ENCODE measurements at places on chromosomes 11 and 22. TPM values are rescaled to one million over a fixed set of nuclear protein-coding genes. Genes with fewer than 3 reads are reported as not detected.

Gene TTLL1
- 3.5 TPM for total RNA-seq

Gene ANKK1
- not detected for total RNA-seq

DNA sequence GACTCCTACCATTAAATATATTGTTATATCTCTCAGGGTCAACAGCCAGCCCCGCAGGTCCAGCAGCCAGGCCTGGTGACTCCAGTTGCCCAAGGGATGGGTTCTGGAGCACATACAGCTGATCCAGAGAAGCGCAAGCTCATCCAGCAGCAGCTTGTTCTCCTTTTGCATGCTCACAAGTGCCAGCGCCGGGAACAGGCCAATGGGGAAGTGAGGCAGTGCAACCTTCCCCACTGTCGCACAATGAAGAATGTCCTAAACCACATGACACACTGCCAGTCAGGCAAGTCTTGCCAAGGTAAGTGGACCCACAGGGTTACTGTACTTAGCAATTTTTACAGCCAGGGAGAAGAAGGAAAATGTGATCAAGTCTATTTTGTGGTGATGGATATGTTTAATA lies 35.1 kb downstream of the EP300 start:
- DNase-seq = no peak

Gene ISX
- 0.21 TPM for total RNA-seq

- DNase-seq = no peak
These were observed 77.2 kb upstream of the UBASH3B start for GRCh38 chr11:122578171-122578825.

Gene OR8G1
- not detected for total RNA-seq

- no peak for DNase-seq
These were observed 16.1 kb downstream of the PKNOX2 start for GRCh38 chr11:125180413-125181305.

DNA sequence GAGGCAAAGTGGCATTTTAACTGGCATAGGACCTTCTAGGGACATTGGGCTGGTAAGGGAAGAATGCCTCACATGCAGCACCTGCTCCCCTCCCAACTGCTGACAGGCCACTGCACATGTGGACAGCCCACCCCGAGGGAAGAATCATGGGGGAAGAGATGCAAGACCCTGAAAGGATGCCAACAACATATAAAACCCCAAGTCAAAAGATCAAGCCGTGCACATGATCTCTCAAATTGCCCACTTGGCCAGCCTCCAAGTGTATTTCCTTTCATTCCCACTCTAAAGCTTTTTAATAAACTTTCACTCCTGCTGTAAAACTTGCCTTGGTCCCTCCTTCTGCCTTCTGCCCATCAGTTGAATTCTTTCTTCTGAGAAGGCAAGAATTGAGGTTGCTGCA lies 947.8 kb upstream of the CCDC90B start:
- DNase-seq = no peak

DNA sequence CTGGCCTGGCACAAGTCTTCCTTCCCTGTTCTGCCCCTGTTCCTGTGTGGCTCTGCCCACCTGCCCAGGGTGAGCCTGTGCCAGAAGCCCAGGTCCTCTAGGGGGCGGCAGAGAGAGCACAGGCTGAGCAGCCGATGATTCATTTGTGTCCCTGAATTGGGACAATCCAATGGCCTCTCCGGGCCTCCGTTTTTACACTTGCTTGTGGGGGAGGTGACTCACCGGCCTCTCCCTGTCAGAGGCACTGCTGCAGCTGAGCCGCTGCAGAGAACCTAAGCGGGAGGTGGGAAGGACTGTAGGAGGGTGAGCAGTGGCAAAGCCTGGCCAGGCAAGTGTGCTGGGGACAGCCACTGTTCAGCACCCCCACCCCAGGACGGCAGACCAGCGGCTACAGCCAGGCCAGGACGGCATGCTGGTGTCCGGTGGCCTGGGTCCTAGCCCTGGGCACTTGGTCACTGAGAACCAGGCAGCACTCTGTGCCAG lies 65.2 kb upstream of the LMO1 start:
- peak; percentile 53 for DNase-seq

DNA sequence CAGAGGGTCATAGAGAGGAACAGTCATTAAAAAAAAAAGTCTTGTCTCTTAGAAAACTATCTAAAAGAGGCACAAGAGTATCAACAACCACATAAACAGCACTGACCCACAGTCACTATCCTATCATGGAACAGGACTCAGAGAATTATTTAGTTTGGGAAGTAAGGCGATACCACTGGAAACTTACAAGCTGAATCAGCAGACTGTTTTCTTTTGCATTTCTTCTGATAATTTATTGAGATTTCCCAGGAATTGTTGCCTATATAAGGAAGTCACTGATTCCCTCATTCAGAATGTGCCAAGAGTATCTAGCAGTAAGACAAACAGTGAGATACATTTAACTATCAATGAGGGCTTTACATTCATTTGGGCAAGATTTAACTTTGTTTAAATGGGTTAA lies 304.1 kb downstream of the GUCY1A2 start:
- no peak for DNase-seq

- DNase-seq = peak; percentile 81
These were observed 11.3 kb upstream of the MS4A7 start for GRCh38 chr11:60367009-60367408.

Gene OR6T1
- total RNA-seq = not detected

- peak; percentile 23 for DNase-seq
These were observed 32.6 kb downstream of the MAPK1 start for GRCh38 chr22:21834869-21835268.

- no peak for DNase-seq
These were observed 20.1 kb downstream of the ADA2 start for GRCh38 chr22:17199003-17199731.

- no peak for DNase-seq
These were observed 11.1 kb downstream of the MRPL17 start for GRCh38 chr11:6671991-6672390.

GRCh38 chr11:19445771-19446170 lies 205.0 kb upstream of the E2F8 start:
- DNase-seq = no peak

DNA sequence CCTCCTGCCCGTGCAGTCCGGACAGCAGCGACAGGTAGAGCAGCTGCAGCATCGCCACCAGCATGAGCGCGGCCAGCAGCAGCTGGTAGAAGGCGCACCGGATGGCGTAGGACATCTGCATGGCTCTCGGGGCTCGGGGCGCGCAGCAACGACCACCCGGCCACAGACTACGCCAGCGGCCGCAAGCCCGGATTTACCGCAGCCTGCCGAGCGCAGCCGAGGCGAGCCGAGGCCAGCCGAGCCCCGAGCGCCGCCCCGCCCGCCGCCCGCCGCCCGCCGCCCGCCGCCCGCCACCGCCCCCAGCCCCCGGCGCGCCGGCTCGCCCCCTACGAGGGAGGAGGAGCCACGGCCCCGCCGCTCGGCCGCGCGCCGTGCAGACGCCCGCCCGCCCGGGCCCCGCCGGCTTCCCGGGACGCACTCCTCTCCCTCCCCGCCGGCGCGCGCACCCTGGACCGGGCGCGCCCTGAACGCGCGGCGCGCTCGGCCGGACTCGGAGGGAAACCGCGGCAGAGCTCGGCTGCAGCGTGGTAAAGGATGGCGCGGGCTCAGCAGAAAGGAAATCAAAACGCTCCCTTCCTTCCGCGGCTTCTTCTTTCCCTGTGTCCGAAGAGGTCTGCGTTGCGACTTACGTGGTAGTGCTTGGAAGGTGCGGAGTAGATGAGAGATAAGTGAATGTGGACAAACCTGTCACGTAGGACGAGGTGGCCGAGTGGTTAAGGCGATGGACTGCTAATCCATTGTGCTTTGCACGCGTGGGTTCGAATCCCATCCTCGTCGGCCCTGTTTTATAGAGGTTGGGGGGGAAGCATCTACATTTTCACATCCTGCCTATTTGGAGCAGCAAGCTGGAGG lies at the start of gene B4GAT1:
Gene B4GAT1, minus strand, starts transcription at position 205 of the 852 bp plus-strand sequence. Its CDS starts 84 bp downstream, at position 121.
- DNase-seq = peak; percentile 98

DNA sequence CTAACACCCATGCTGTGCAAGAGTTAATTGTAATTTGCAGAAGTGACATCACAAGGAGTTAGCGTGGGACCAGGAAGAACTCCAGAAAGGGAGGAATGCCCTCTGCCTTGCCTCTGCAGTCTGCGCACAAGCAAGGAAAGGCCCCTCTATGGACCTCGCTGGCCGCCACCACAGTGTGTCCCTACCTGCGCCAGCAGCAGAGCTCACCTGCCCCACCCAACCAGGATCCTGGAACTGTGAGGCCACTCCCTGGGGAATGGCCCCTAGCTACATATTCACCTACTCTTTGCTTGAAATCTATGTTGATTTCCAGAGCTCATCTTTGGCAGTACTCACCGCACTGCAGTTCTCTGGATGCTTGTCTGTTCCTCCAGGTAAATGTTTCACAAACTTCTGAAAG lies 72.0 kb upstream of the MTNR1B start:
- no peak for DNase-seq

DNA sequence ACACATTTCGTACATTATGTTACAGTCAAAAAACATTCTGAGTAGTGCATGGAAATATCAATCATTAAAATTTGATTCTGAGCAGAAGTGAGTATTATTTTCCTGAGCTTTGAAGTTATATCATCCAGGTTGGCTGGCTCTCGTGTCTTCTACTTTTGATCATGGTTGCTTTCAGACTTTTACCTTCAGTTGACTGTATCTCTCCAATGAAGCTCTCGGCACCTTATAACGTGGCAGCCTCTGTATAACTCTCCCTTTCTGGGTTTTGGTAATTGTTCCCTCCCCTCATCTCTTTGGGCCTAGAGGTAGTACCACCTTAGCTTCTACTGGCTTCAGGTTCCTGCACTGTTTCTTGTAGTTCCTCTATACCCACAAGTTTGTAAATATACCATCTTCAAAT lies 12.2 kb downstream of the SFI1 start:
- DNase-seq = no peak

Gene POU2AF1
- 165 TPM for total RNA-seq

Gene ACTN3
- 0.36 TPM for total RNA-seq

Gene PATE4
- not detected for total RNA-seq

DNA sequence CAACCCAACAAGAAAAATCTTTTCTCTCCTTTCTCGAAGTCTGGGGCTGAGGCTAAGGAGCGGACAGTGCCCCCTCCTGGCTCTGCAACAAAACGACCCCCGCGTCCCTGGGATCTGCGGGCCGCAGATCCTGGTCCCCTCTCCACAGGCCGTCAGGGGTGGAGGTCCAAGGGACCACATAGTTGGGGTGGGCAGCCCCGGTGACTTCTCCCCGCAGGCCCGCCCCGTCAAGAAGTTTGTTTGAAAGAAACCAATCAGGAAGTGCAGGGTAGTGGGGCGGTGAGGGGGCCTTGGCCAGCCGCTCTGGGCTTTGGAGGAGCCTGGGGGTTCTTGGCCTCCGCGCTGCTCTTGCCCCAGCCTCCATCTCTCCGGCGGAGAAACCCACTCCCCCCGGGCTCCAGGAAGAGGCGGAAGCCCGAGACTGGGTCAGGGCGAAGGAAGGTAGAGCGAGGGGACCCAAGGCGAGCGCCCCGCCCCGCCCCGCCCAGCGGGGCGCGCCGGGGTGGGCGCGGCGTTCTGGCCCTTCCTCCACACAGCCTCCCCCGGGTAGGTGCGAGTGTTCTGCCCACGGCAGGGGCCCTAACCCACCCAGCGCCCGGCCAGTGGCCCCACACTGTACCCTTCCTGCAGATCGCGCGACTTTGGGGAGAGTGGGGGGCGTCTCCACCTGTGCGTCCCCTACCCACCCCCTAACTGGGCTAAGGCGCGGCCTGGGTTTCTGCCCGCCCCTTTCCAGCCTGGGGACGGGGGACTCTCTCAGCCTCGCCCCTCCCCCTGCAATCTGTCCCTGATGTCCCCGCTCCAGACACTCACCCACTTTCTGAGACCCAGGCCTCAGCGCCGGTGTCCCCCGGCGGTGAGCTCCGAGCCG lies 1.3 kb downstream of the TP53I11 start:
- DNase-seq = no peak

Gene C11orf91
- total RNA-seq = 0.35 TPM

GRCh38 chr11:87019613-87020271 lies 18.0 kb upstream of the TMEM135 start:
- no peak for DNase-seq

Gene OR8D4
- not detected for total RNA-seq

DNA sequence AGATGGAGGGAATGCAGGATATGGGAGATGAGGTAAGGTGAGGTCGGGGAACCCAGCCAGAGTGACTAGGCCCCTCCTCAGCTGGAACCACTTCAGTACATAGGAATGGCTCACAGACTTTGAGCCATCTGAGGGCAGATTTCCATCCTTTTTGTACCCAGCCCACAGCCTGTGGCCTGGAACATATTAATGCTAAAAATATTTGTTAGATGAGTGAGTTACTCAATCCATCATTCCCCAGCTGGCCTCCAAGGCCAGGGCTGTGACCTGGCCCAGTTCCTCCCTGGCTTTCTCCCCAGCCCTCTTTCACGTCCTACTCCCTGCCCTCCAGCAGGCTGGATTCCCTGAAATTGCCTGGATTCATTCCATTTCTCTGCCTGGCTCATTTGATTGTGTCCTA lies 57.2 kb upstream of the PRDM11 start:
- no peak for DNase-seq

Gene ANGPTL5
- not detected for total RNA-seq

DNA sequence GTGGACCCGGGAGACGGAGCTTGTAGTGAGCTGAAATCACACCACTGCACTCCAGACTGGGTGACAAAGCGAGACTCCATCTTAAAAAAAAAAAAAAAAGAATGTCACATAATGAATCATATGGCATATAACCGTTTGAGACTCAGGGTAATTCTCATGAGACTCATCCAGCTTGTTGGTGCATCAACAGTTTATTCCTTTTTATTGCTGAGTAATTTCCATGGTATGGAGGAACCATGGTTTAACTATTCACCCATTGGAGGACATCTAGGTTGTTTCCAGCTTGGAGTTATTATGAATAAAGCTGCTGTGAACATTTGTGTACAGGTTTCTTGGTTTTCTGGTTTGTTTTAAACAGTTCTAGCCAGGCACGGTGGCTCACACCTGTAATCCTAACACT lies 25.3 kb downstream of the PPARA start:
- no peak for DNase-seq

DNA sequence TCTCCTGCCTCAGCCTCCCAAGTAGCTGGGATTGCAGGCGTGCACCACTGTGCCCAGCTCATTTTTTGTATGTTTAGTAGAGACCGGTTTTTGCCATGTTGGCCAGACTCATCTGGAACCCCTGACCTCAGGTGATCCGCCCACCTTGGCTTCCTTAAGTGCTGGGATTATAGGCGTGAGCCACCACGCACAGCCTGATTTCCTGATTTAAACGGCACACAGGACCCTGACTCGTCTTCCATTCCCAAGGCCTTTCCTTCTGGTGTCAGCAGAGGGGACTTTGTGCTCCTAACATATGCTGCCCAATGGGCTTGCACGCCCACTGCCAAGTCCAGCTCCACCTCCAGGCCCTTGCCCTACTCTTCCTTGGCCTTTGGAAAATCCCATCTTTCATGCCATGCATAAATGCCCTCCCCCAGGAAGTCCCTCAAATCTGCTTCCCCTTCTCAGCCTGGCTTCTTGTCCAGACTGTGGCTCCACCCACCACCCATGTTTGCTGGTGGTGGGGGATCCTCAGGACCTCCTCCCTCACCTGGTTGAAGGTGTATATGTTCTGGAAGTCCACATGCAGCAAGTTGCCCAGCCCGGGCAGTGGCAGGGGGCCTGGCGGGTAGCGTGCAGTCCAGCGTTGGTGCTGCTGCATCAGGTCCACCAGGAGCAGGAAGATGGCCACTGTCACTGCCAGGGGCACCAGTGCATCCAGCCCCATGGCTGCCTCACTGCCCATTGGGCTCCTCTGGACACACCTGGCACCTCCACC lies 23.9 kb upstream of the CYP2D6 start:
- no peak for DNase-seq

- no peak for DNase-seq
These were observed 15.1 kb downstream of the STX3 start for GRCh38 chr11:59770319-59770718.

Gene TP53I11
- 0.21 TPM for total RNA-seq

Measured in GM12878 (cell line).